PC-9 (cell line): ENCODE measurements at places on chromosomes 4 and X. TPM values are rescaled to one million over a fixed set of nuclear protein-coding genes. Genes with fewer than 3 reads are reported as not detected.

The AFM gene
- total RNA-seq = not detected in 2 replicates

The XG gene
- not detected in 2 replicates for total RNA-seq

The HTN1 gene
- not detected in 2 replicates for total RNA-seq

The MAGEA11 gene
- total RNA-seq = not detected in 2 replicates

- no peak for DNase-seq
- H3K36me3 ChIP-seq = no peaks in the 10 kb centered on the region
- H3K27me3 ChIP-seq = no peaks in the 10 kb centered on the region
- H3K4me3 ChIP-seq = no peak overlapping the region
- H3K27ac ChIP-seq = no peak overlapping the region
- no peaks in the 10 kb centered on the region for H3K4me1 ChIP-seq
These were observed 155.8 kb upstream of the IGFBP7 start for GRCh38 chr4:57265831-57266582.
